Fibroblast of lung (primary cell): ENCODE measurements at places on chromosomes 3 and 15. TPM values are rescaled to one million over a fixed set of nuclear protein-coding genes. Genes with fewer than 3 reads are reported as not detected.

- H3K27me3 ChIP-seq = no peaks in the 10 kb centered on the region
- DNase-seq = peak; percentile 72
- H3K4me1 ChIP-seq = peaks cover 8% of the 10 kb centered on the region
- peak overlapping the region; percentile 83 for H3K4me3 ChIP-seq
- H3K27ac ChIP-seq = peak overlapping the region; percentile 86
- H3K36me3 ChIP-seq = no peaks in the 10 kb centered on the region
Measured at GRCh38 chr3:136818191-136818768, 646 bp upstream of the SLC35G2 start.

LRRC31 gene
- not detected in 2 replicates for total RNA-seq

DNA sequence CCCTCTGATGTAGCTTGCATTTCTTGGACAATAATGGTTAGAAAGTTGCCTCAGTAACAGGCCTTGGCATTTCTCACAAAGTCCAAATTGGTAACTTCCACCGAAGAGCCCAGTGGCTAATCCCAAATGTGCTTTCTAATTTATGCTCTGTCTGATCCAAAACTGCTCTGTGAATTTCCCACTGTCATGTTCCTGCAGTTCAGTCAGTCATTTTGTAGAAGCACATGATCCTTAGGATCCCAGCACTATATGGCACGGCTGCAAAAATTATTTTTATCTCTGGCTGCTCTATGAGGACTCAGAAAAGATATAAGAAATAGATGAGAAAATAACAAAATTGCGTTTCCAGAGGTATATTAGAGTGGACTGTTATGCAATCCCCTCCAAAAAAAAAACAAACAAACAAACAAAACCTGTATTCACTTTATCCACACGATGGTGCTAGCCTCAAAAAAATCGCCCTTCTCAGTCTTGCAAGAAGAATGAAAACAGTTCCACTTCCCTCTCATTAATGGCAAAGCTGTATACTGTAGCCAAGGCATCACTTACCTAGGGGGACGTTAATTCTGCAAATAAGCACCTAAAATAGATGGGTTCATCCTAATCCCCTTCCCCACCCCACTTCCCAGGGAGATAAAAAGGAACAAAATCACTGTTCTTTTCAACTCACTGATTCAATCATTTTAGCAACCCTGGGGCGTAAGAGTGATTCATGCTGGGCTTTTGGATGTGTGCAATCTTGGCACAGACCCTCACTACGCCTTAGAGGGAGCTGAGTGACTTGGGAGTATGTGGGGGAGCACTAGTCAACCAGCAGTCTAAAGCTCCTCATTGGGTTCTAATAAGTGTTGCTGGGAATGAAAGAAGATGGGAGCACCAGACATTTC is 61.3 kb downstream of the TMCO5A start:
- H3K4me1 ChIP-seq = peaks cover 2% of the 10 kb centered on the region
- no peaks in the 10 kb centered on the region for H3K27me3 ChIP-seq
- no peak overlapping the region for H3K27ac ChIP-seq
- H3K4me3 ChIP-seq = no peak overlapping the region
- no peaks in the 10 kb centered on the region for H3K36me3 ChIP-seq
- peak; percentile 73 for DNase-seq

- H3K4me3 ChIP-seq = no peak overlapping the region
- no peak for DNase-seq
- H3K36me3 ChIP-seq = no peaks in the 10 kb centered on the region
- peaks cover 32% of the 10 kb centered on the region for H3K27me3 ChIP-seq
- H3K4me1 ChIP-seq = peaks cover 5% of the 10 kb centered on the region
- H3K27ac ChIP-seq = no peak overlapping the region
Measured at GRCh38 chr15:28100516-28101195, 1.5 kb upstream of the OCA2 start.

GRCh38 chr3:112027142-112027541 is 7.4 kb upstream of the TMPRSS7 start:
- H3K27ac ChIP-seq = no peak overlapping the region
- H3K36me3 ChIP-seq = no peaks in the 10 kb centered on the region
- H3K4me1 ChIP-seq = no peaks in the 10 kb centered on the region
- H3K4me3 ChIP-seq = no peak overlapping the region
- H3K27me3 ChIP-seq = no peaks in the 10 kb centered on the region

GOLGA8O gene
- total RNA-seq = 0.77 and 0.99 TPM in 2 replicates

SHC4 gene
- 0.77 and 1.5 TPM in 2 replicates for total RNA-seq

GRCh38 chr3:46609944-46610722 is 2.2 kb upstream of the FAM240A start:
- no peak for DNase-seq
- H3K4me3 ChIP-seq = no peak overlapping the region
- no peak overlapping the region for H3K27ac ChIP-seq
- peaks cover under 1% of the 10 kb centered on the region for H3K27me3 ChIP-seq

RTP1 gene
- total RNA-seq = under 0.01 TPM in 1 of 2 replicates, not detected in the other

GRCh38 chr3:43222590-43222989 is 63.8 kb upstream of the SNRK start:
- H3K36me3 ChIP-seq = no peaks in the 10 kb centered on the region
- DNase-seq = no peak
- H3K4me1 ChIP-seq = no peaks in the 10 kb centered on the region
- no peak overlapping the region for H3K4me3 ChIP-seq
- no peak overlapping the region for H3K27ac ChIP-seq

GRCh38 chr3:121698901-121699300 is 38.2 kb upstream of the HCLS1 start:
- no peak for DNase-seq
- H3K27ac ChIP-seq = no peak overlapping the region

SAMD7 gene
- total RNA-seq = not detected in 2 replicates

GRCh38 chr15:51814606-51815005 is 14.8 kb upstream of the TMOD3 start:
- H3K27me3 ChIP-seq = no peaks in the 10 kb centered on the region
- no peaks in the 10 kb centered on the region for H3K4me1 ChIP-seq
- H3K4me3 ChIP-seq = no peak overlapping the region
- no peak for DNase-seq
- H3K27ac ChIP-seq = no peak overlapping the region

- H3K4me1 ChIP-seq = no peaks in the 10 kb centered on the region
- H3K4me3 ChIP-seq = no peak overlapping the region
- DNase-seq = no peak
- H3K36me3 ChIP-seq = no peaks in the 10 kb centered on the region
- no peaks in the 10 kb centered on the region for H3K27me3 ChIP-seq
Measured at GRCh38 chr3:127291114-127291513, 3.3 kb upstream of the PRR20G start.

SCAP gene
- total RNA-seq = 51.6 and 67.7 TPM in 2 replicates

DNA sequence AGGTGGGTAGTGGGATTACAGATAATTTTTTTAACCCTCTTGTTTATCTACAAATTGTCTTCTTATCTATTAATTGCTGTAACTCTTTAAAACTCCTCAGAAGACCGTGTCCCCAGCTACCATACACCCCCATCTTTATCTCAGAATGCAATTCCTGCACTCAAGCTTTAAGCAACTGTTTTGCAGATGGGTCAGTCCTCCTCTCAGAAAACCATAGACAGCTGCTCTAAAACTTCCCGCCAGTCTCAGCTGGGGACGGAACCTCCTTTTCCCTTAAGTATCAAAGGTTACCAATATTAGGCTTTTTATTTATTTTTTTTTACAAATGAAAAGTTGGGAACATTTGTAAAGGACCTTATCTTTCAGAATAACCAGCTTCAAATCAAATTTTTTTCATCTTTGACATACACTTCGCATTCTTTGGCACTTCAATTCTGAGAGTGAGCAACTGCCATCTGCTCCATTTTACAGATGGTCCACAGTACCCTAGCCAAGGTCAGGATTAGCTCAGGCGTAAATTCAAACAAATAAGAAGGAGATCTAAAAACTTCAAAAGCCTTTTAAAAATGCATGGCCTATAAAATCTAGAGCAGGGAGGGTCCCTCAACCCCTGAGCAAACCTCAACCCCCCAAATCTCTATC is 1.3 kb downstream of the GATM start:
- H3K36me3 ChIP-seq = no peaks in the 10 kb centered on the region
- H3K27ac ChIP-seq = no peak overlapping the region
- H3K4me1 ChIP-seq = no peaks in the 10 kb centered on the region
- H3K4me3 ChIP-seq = no peak overlapping the region

DNA sequence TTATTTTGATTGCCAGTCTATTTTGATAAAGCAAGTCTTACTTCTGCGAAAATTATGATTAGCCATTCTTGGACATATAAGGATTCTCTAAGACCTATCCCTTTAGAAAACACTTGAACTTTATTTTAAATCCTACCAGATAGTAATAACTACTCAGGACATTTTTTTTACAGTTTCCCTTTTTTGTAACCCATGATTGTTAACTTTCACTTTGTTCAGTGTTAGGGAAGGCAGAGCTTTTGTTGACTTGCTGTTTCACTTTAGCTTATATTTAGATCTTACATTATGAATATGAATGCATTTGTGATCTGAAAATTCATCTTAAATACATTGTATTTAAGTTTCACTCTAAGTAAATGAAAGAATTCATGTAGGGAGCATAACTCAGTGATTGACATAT is 167.0 kb downstream of the AKAP13 start:
- no peaks in the 10 kb centered on the region for H3K36me3 ChIP-seq
- H3K4me1 ChIP-seq = peaks cover 4% of the 10 kb centered on the region
- H3K27ac ChIP-seq = no peak overlapping the region
- no peak for DNase-seq
- H3K27me3 ChIP-seq = no peaks in the 10 kb centered on the region

C3orf49 gene
- total RNA-seq = not detected in 2 replicates

DNA sequence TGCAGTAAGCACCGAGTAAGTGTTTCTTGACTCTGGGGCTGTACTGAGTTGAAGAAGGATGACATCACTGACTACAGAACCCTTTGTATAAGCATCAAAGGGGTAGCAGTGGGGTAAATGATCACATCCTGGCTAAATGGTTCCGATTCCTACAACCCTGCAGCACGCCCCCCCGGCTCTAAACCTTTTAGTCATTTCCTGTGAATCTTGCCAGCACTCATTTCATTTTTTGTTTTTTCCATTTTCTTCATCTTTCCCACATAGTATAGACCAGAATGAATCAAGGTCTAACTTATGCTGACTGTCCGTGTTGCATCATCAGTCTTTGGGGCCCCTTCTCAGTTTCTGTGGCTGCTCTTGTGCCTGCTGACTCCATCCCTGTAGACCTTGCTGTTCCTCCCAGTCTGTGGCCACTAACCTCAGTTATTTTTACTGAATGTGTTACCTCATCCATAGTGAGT is 383.1 kb upstream of the TPRG1 start:
- H3K4me3 ChIP-seq = no peak overlapping the region
- DNase-seq = peak; percentile 98
- H3K36me3 ChIP-seq = no peaks in the 10 kb centered on the region
- peak overlapping the region; percentile 31 for H3K27ac ChIP-seq

- no peaks in the 10 kb centered on the region for H3K27me3 ChIP-seq
- H3K27ac ChIP-seq = no peak overlapping the region
Measured at GRCh38 chr3:148943506-148944205, 47.7 kb upstream of the GYG1 start.

GRCh38 chr15:29289173-29289572 is 19.6 kb upstream of the NSMCE3 start:
- no peak overlapping the region for H3K4me3 ChIP-seq
- no peak overlapping the region for H3K27ac ChIP-seq
- H3K4me1 ChIP-seq = no peaks in the 10 kb centered on the region
- H3K36me3 ChIP-seq = no peaks in the 10 kb centered on the region

DNA sequence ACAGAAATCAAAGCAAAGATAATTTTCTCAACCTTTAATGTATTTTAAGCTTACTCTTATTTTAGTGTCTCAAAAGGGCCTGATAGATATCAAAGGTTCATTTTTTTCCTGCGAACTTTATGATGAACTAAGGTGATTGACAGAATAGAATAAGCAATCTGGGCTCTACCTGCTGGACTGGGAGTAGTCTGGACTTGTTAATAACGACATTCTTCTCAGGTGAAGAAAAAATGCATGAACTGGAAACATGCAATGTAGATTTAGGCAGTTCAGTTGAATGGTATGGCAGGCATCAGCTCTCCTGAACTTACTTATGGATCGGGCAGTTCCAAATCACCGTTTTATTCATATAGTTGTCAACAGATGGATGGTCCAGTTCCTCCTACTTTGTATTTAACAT is 189.7 kb upstream of the ZBTB20 start:
- no peak overlapping the region for H3K27ac ChIP-seq
- no peak for DNase-seq
- no peaks in the 10 kb centered on the region for H3K36me3 ChIP-seq

CCDC39 gene
- total RNA-seq = under 0.01 TPM in 2 replicates

GRCh38 chr15:69132430-69132829 is 28.0 kb upstream of the GLCE start:
- peaks cover 8% of the 10 kb centered on the region for H3K27me3 ChIP-seq
- no peak overlapping the region for H3K4me3 ChIP-seq
- H3K4me1 ChIP-seq = no peaks in the 10 kb centered on the region
- DNase-seq = no peak
- H3K36me3 ChIP-seq = no peaks in the 10 kb centered on the region
- no peak overlapping the region for H3K27ac ChIP-seq

GRCh38 chr3:4956738-4957137 is 22.5 kb upstream of the BHLHE40 start:
- no peak overlapping the region for H3K27ac ChIP-seq
- no peaks in the 10 kb centered on the region for H3K4me1 ChIP-seq
- DNase-seq = no peak
- H3K4me3 ChIP-seq = no peak overlapping the region

GRCh38 chr3:133931084-133931483 is 35.4 kb upstream of the RAB6B start:
- H3K4me3 ChIP-seq = no peak overlapping the region
- H3K4me1 ChIP-seq = no peaks in the 10 kb centered on the region
- DNase-seq = no peak
- H3K27me3 ChIP-seq = no peaks in the 10 kb centered on the region

GRCh38 chr3:113557374-113557773 is 25.0 kb downstream of the SIDT1 start:
- no peaks in the 10 kb centered on the region for H3K4me1 ChIP-seq
- no peaks in the 10 kb centered on the region for H3K36me3 ChIP-seq
- no peaks in the 10 kb centered on the region for H3K27me3 ChIP-seq
- H3K27ac ChIP-seq = no peak overlapping the region

DNA sequence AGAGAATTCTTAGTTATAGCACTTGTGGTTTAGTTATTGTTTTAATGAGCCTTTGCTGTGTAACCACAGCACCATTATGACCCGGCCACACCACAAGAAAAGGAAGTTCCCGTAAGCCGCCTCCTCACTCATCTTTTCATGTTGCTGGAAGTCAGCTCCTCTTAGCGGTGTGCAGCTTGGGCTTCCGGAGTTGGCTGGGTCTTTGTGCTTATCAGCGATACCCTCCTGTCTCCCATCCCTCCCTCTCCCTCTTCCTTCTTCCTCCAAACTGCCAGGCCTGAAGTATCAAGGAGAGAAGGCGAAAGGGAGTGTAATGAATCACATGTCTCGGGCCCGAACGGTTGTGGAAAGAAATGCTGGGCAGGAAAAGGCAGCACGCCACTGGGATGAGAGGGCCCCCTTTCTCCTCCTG is 353.5 kb downstream of the MCTP2 start:
- no peaks in the 10 kb centered on the region for H3K27me3 ChIP-seq
- no peak for DNase-seq
